ENCODE measurements at places on chromosomes 12 and 14.

DNA sequence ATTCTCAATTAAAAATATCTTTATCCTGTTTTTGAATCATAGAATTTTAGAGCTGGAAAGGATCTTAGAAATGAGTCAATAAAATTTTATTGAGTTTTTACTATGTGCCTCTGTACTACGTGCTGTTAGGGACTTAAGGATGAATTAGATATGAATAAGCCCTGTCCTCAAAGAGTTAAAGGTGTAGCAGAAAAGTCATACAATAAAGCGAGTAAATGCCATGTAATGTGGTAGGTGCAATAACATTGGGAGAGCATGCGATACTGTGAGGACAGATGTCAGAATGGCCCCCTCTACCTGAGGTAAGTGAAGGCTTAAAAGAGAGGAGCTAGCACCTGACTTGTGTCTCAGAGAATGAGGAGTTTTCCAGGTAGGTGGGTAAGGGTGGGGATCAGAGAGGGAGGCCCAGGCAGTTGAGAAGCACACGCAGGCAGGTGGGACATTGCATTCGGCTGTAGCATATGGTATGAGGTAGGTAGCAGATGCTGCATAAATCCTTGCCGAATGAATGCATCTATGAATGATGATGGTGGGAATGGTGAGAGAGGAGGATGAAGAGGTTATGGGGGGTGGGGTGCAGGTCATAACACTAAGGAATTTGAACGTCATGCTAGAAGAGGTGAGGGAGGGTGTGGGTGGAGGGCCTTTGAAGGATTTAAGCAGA, 35.4 kb upstream of the ATP23 start:
- no peak for DNase-seq

DNA sequence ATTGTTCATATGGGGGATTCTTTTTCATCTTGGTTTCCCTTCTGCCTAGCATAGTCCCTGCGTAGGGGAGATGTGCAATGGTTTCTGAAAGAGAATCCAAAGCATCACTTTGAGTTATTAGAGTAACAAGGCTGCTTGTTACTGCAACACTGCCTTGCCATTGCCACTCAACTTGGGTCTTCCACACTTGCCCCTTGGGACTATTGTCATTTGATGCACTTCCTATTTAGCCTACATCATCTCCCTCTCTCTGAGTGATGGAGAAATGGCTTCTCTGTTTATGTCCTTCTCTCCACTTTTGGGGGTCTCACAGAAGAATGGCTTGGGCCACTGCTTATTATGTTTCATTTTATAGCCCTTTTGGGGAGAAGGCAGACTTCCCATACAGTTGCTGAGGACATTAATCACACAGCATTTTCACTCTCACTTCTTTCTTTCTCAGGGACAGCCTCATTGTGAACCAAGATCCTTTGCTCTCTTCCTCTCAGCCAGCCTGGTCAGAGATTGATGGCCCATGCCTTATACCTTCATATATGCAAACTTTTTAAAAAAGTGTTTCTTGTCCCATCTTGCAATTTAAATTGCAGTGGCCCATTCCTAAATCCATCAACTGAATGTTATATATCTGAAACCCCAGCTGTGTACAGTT, 50.8 kb upstream of the POC1B start:
- no peak for DNase-seq

DNA sequence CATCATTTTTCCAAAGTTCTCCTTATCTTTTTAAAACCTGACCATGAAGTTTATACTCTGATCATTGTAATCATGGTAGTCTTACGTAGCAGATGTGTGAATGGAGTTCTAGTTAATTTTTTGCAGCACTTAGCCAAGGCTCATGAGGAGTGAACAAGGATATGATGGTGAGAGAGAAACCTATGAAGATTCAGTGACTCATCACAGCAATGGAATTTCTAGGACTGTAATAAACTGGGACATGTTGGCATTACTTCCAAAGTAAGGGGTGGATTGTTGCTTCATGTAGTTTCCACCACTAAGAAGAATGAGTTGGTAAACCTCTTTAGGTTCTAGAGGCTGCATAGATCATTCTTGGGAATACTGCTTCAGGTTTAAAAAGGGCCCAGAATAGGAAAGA, 102.7 kb downstream of the LRRIQ1 start:
- DNase-seq, result no peak

DNA sequence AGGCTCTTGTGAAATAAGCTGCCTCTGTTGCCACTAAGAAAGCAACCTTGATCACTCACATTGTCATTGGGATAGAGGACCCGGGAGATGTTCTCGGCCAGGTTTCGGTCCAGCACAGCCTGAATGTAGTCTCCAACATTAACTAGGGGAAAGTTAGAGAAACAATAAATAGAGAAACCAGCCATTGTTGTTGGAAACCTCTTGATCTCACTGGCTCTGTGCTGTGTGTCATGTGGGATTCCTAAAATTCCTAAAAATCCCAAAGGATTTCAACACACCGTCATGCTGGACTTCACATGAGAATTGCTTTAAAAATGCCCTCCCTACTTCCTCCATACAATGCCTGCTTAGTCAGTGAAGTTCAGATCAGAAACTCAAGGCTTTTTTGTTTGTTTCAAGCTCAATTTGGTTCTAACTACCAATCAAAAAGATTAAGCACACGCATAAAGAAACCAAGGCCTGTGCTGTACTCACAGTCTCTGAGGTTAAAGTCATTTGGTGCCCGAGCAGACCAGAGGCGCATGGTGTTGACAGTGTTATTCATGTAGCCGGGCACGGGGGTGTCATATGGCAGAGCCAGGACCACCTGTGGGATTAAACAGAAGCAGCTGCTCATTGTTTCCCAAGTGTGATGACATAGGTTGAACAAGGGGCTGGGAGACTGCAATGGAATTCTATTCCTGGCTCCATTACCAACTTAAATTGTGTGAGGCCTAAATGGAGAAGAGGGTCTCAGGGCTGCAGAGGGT, 23.6 kb downstream of the PYGL start:
- DNase-seq, result no peak

DNA sequence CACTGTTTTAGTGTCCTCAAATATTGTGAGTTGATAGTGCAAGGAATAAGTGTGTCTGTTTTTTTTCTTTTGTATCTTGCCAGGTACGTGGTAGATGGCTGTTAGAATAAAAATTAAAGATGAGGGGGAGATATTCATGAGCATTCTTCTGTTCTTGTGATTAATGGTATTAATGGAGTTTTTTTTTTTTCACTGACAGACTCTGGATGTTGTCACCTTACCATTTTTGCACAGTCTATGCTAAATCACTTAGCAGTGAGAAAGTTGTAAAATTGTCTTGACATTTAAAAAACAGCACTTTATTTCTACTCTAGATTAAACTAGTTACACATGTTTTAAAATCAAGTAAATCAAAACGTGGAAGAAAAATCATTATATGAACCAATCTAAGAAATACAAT, 204.3 kb downstream of the MDGA2 start:
- no peak for DNase-seq

- DNase-seq, result no peak
Measured at GRCh38 chr14:50936016-50936340, 8.3 kb downstream of the PYGL start.

GRCh38 chr12:99810718-99811593, 163.4 kb downstream of the GARIN6 start:
- DNase-seq, result peak; percentile 90
